ENCODE measurements at places on chromosomes 16 and 17.

DNA sequence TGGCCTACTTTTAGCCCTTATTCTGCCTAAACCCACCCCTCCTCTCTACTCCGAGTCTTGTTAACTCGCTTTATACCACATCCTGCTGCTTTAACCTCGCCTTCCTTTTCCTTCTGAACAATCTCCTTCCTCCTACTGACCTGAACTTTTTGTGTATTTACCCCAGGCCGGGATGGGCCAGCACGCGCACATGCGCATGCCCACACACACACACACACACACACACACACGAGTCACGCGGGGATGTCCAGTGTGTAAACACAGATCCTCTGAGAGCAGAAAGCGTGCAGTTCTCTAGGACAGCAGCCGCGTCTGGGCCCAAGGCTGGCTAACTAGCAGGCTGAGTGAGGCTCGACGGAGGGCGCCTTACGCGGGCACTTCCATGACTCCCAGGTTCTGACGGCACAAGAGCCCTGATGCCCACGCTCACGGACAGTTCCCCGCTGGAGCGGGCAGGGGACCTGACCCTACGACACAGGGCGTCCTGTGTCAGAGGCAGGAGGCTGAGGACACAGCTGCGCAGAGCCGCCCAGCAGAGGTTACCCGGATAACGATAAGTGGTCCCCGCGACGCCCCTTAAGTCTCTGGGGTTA is 610 bp downstream of the PIK3R5 start:
- ATAC-seq: peak; percentile 50

DNA sequence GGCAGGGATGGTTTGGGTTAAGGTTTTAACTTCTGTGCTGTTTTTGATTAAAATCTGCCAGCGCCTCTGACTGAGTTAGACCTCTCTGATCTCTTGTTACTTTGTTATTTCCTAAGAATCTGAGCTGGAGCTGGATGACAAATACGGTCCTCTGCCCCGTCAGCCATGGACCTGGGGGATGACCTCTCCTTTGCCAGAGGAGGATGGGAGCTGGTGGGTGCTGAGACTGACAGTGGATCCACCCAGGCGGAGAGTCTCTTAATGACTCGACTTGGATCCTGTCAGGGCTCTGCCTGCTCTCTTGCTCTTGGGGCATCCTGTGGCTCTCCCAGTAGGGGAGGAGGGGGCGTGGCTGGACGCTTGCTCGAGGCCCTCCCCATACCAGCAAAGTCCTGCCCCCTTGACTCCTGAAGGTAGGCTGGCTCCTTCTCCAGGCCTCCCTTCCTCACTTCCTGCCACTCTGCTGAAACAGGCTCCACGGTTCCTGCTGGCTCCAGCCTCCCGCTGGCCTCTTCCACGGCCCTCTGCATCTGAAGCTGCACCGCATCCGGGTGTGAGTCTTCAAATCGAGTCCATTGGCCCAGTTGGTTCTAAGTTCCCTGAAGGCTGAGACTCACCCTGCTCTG is 24.8 kb upstream of the MAP3K14 start:
- ATAC-seq: no peak

GRCh38 chr17:78144147-78144719 is 2.0 kb upstream of the C17orf99 start:
- ATAC-seq: no peak

DNA sequence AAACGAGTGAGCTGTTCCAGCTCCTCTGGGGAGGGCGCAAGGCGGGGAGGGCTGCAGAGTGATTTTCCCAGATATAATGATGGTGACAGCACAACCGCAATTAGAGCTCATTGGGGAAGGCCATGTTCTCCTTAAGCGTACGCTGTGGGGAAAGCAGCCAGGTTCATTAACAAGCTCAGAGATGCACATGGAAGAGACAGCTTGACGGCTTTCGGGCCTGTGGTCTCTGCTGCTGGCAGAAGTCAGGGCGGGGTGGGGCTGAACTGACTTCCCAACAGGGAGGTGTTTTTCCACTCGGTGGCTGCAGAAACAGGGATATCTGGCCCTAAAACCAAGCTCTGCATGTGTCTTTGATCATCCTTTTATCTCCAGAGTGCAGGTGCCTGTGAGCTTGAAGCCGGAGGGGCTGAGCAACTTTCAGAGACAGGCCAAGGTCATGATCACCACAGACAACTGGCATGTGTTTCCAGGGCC is 24.0 kb upstream of the CACNG1 start:
- no peak for ATAC-seq
